Activated CD4-positive, alpha-beta memory T cell treated with anti-CD3 and anti-CD28 coated beads, Interleukin-2, amount 10 ng/mL, durations not matched to agents 7 days and 5 days (primary cell): ENCODE measurements at places on chromosomes 2 and 18. TPM values are rescaled to one million over a fixed set of nuclear protein-coding genes. Genes with fewer than 3 reads are reported as not detected.

GRCh38 chr2:115460008-115460407 lies 1017.6 kb downstream of the DPP10 start:
- no peaks in the 10 kb centered on the region for H3K4me1 ChIP-seq
- DNase-seq: no peak
- H3K4me3 ChIP-seq: no peak overlapping the region
- no peak overlapping the region for H3K27ac ChIP-seq
- H3K36me3 ChIP-seq: no peaks in the 10 kb centered on the region

GRCh38 chr2:224958462-224958857 lies 83.8 kb downstream of the DOCK10 start:
- no peak for DNase-seq
- H3K4me1 ChIP-seq: peaks cover 67% of the 10 kb centered on the region
- H3K27me3 ChIP-seq: no peaks in the 10 kb centered on the region
- no peak overlapping the region for H3K4me3 ChIP-seq

- H3K36me3 ChIP-seq: no peaks in the 10 kb centered on the region
- peaks cover 14% of the 10 kb centered on the region for H3K27me3 ChIP-seq
- H3K27ac ChIP-seq: no peak overlapping the region
- no peak overlapping the region for H3K4me3 ChIP-seq
These were observed 69.4 kb downstream of the CABLES1 start for GRCh38 chr18:23204589-23205235.

DNA sequence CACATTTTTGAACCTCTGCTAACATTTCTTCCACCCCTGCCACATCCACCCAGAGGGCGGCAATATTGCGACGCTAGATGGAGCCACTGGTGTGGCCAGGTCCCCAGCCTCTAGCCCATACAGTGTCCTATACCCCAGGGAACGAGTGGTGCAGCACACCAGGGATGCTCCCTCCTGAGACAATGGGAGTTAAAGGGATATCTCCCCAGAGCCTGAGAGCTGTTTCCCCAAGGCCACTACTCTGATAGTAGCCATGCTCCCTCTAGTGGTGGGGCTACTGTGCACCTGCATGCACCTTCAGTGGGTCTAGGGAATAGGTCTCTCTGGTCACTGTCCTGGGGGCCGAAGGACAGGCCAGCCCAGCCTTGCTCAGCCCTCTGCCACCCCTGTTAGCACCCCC lies 336.4 kb upstream of the FSHR start:
- no peak for DNase-seq
- H3K36me3 ChIP-seq: no peaks in the 10 kb centered on the region

DNA sequence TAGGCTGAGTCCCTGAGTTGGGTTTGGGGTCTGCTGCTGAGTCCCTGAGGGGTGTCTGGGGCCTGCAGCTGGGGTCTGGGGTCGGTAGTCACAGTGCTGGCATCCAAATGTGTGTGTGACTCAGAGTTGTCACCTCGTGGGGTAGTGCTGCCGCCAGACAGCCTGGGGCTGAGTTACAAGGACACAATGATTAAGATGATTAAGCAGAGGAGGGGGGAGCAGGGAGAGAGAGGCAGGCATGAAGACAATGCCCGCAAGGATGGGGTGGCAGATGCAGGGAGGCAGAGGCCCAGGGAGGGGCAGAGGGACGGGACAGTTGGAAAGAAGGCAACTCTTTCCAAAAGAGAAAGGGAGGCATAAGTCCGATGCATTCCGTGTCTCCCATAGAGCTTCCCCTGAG lies 120.2 kb downstream of the CELF4 start:
- no peak for DNase-seq
- H3K27ac ChIP-seq: no peak overlapping the region
- no peaks in the 10 kb centered on the region for H3K36me3 ChIP-seq
- H3K4me3 ChIP-seq: no peak overlapping the region
- no peaks in the 10 kb centered on the region for H3K27me3 ChIP-seq

DNA sequence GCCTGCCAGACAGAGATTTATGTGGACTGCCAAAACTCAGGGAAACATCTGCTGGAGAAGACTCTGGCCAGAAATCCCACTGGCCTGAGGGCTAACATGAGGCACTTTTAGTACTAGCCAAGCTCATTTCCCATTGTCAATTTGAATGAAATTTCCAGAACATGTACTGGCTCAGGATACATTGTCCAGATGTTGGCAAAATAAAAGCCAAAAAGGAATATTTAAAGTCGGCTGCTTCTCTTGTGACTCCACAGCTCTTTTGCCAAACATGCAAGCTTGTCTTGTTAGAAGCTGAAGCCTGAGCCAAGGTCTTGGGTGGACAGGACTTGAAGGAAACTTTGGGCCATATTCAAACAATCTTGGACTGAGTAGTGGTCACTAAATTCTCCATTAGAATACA lies 215.5 kb downstream of the NCKAP5 start:
- no peak overlapping the region for H3K27ac ChIP-seq
- H3K4me3 ChIP-seq: no peak overlapping the region
- H3K36me3 ChIP-seq: no peaks in the 10 kb centered on the region
- H3K27me3 ChIP-seq: no peaks in the 10 kb centered on the region
- DNase-seq: no peak
- no peaks in the 10 kb centered on the region for H3K4me1 ChIP-seq

DNA sequence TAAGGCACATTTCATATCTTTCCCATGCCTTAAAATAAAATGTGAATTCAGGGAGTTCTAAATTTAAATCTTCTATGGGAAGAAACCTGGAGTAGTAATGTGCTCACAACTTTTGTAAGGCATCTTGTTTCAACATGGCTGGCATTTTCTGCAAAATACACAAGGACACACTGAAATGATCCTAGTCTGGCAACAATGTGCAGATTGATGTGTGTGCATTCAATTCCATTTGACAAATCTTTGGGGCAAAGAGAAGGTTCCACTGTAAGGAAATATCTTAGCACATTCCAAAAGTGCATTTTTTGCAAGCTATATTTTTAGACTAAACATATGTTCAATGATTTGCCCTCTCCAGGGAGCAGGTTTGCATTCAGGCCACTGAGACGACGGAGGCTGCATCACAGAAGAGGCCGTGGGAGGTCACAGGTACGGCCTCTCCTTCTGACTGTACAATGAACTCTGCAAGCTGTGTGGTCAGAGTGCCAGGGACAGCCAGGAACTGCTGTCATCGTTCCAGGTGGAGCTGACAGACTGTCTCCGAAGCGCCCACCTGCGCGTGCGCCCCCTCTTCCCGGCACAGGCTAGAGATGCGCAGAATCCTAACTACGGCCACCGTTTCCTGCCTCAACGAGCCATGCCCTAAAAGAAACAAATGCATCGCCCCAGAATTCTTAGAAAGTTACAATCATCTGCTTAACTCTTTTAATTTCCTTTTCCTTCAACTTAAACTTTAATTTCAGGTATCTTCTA lies 149.2 kb upstream of the POU3F3 start:
- H3K27me3 ChIP-seq: peaks cover 2% of the 10 kb centered on the region
- no peaks in the 10 kb centered on the region for H3K36me3 ChIP-seq
- no peak overlapping the region for H3K27ac ChIP-seq
- DNase-seq: no peak

DNA sequence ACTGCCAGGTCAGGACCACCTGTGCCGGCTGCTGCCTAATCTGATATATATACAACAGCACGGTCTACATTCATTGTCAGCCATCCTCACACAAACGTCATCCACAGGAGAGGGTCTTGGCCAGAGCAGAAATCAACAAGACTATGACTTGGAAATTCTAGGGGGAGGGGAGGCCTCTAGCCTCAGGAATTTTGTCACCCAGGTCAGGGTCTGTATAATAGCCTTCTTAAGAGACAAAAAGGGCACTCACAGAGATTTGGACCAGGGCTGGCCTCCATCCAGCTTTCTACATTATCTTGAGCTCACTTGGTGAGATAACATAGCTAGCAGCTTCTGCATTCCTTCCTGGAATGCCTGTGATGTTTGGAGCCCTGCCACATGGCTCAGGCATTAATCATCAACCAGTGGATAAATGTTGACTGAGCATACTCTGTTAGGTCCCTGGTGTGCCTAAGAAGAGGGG lies 50.4 kb upstream of the CTIF start:
- H3K27ac ChIP-seq: no peak overlapping the region
- no peak overlapping the region for H3K4me3 ChIP-seq
- DNase-seq: no peak

GRCh38 chr2:3356799-3357198 lies 20.8 kb downstream of the EIPR1 start:
- peaks cover 9% of the 10 kb centered on the region for H3K4me1 ChIP-seq
- H3K27me3 ChIP-seq: no peaks in the 10 kb centered on the region
- peaks cover 34% of the 10 kb centered on the region for H3K36me3 ChIP-seq
- no peak overlapping the region for H3K4me3 ChIP-seq

- no peak overlapping the region for H3K27ac ChIP-seq
- no peaks in the 10 kb centered on the region for H3K36me3 ChIP-seq
- no peaks in the 10 kb centered on the region for H3K4me1 ChIP-seq
- DNase-seq: no peak
- no peaks in the 10 kb centered on the region for H3K27me3 ChIP-seq
These were observed 125.8 kb upstream of the EFEMP1 start for GRCh38 chr2:56049233-56049845.

- H3K4me3 ChIP-seq: no peak overlapping the region
- DNase-seq: no peak
- no peaks in the 10 kb centered on the region for H3K36me3 ChIP-seq
- H3K27me3 ChIP-seq: peaks cover 45% of the 10 kb centered on the region
These were observed 7.8 kb downstream of the AGAP1 start for GRCh38 chr2:235501673-235502031.

DNA sequence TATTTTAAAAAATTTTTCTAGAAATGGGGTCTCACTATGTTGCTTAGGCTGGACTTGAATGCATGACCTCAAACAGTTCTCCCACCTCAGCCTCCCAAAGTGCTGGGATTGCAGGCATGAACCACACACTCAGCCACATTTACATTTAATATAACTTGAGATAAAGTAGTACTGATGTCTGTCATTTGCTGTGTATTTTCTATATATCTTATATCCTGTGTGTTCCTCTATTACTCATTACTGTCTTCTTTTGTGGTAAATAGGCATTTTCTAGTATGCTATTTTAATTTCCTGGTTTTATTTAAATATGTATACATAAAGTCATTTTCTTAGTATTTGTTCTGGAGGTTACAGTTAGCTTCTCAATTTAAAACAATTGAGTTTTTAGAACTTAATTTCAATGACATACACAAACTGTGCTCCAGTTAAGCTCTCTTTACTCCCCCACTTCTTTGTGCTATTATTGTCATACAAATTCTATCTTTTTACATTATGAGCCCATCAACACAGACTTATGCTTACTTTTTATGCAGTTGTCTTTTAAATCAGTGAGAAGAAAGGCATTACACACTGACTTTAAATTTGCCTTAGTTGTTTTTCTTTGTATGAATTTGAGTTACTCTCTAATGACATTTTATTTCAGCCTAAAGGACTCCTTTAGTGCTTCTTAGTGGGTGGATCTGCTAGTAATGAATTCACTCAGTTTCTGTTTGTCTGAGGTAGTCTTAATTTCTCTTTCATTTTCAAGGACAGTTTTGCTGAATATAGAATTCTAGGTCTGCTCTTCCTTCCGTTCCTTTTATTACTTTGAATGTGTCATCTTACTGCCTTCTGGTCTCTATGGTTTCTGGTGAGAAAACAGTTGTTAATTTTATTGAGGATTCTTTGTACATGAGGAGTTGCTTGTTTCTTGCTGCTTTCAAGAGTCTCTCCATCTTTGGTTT lies 6.2 kb upstream of the INPP4A start:
- no peaks in the 10 kb centered on the region for H3K27me3 ChIP-seq
- H3K27ac ChIP-seq: peak overlapping the region; percentile 91
- peaks cover 21% of the 10 kb centered on the region for H3K36me3 ChIP-seq
- no peak for DNase-seq
- H3K4me3 ChIP-seq: peak overlapping the region; percentile 53
- H3K4me1 ChIP-seq: peaks cover 44% of the 10 kb centered on the region

GRCh38 chr18:48933578-48934414 lies 17.0 kb downstream of the SMAD7 start:
- no peaks in the 10 kb centered on the region for H3K27me3 ChIP-seq
- H3K36me3 ChIP-seq: peaks cover 62% of the 10 kb centered on the region
- H3K4me1 ChIP-seq: peaks cover 98% of the 10 kb centered on the region
- peak overlapping the region; percentile 63 for H3K4me3 ChIP-seq
- peak overlapping the region; percentile 84 for H3K27ac ChIP-seq

- H3K36me3 ChIP-seq: no peaks in the 10 kb centered on the region
- no peak for DNase-seq
- peaks cover 3% of the 10 kb centered on the region for H3K4me1 ChIP-seq
- peaks cover 31% of the 10 kb centered on the region for H3K27me3 ChIP-seq
These were observed 1.2 kb downstream of the EPB41L3 start for GRCh38 chr18:5542515-5543035.

DNA sequence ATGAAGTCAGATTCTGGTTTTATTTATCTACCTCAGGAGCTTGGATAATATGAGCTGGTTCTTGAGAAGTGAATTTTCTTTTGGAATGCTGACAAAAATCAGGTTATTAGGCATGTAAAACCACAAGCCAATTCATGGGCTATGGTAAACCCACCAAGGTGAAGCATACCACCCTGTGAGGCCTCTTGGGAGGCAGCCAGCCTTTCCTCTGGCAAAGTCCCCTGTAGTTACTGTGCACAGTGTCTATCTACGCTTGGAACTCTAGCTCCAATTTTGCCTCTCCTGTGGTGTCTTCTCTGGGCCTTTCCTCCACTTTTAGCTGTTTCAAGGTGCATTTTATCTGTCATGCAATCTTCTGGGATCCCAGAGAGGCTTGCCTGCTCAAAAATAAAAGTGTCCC lies 242.7 kb upstream of the ZSWIM2 start:
- no peak for DNase-seq
- no peaks in the 10 kb centered on the region for H3K36me3 ChIP-seq
- H3K27ac ChIP-seq: no peak overlapping the region
- no peaks in the 10 kb centered on the region for H3K4me1 ChIP-seq

GRCh38 chr2:183089192-183089851 lies 10.8 kb downstream of the DUSP19 start:
- peaks cover 1% of the 10 kb centered on the region for H3K4me1 ChIP-seq
- no peaks in the 10 kb centered on the region for H3K27me3 ChIP-seq
- H3K4me3 ChIP-seq: no peak overlapping the region
- no peak overlapping the region for H3K27ac ChIP-seq

- H3K36me3 ChIP-seq: no peaks in the 10 kb centered on the region
- H3K4me3 ChIP-seq: no peak overlapping the region
- peaks cover 4% of the 10 kb centered on the region for H3K4me1 ChIP-seq
- H3K27ac ChIP-seq: no peak overlapping the region
- no peak for DNase-seq
- H3K27me3 ChIP-seq: peaks cover 40% of the 10 kb centered on the region
These were observed 313.8 kb downstream of the PDE11A start for GRCh38 chr2:177758591-177759371.

DNA sequence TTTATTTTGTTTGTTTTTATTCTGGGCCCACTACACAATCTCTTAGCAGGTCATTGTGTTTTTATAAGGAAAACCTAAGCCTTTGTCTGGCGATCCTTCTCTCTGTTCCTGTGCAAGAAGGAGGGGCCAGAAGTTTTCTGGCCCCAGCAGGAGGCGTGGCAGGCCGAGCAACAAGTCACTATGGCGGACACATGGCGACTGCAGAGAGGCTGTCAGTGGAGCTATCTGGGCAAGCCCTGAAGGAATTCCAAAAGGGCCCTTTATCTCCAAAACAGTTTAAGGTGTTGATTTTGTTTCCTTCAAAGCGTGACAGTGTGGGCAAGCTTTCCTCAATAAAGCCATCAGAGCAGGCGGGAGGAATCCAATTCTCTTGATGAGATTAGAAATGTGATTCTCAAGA lies 118.8 kb upstream of the CTAGE1 start:
- no peak overlapping the region for H3K27ac ChIP-seq
- no peaks in the 10 kb centered on the region for H3K27me3 ChIP-seq
- H3K36me3 ChIP-seq: no peaks in the 10 kb centered on the region
- no peak overlapping the region for H3K4me3 ChIP-seq
- no peak for DNase-seq

C2orf78 gene
- not detected for total RNA-seq

CAB39 gene
- 161 TPM for total RNA-seq

CCDC141 gene
- total RNA-seq: 2.6 TPM

DAW1 gene
- total RNA-seq: not detected

FER1L5 gene
- not detected for total RNA-seq

SPC25 gene
- total RNA-seq: 33.3 TPM

KLF7 gene
- 28.3 TPM for total RNA-seq

SCYGR6 gene
- total RNA-seq: not detected
